ENCODE measurements at places on chromosomes 5 and 9. TPM values are rescaled to one million over a fixed set of nuclear protein-coding genes. Genes with fewer than 3 reads are reported as not detected.

DNA sequence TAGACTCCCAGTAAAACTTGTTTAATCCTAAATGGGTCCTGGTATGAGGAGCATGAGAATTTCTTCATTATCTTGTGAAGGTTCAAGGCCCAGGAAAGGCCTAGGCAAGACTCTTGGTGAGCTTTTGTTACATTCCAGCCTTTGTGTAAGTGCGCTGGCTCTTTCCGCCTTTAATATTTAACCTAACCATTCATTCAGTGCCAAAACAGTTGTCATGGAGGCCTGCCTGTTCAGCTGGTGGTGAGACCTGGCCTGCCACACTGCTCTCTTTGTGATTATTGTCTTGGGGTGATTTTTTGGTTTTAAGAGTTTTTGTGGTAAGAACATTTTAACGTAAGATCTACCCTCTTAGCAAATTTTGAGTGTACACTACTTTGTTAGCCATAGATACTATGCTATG is 127.5 kb upstream of the WWC1 start:
- no peaks in the 10 kb centered on the region for H3K36me3 ChIP-seq
- no peaks in the 10 kb centered on the region for H3K27me3 ChIP-seq
- H3K4me1 ChIP-seq = no peaks in the 10 kb centered on the region
- H3K4me3 ChIP-seq = no peak overlapping the region

- DNase-seq = no peak
- no peaks in the 10 kb centered on the region for H3K36me3 ChIP-seq
- H3K27ac ChIP-seq = no peak overlapping the region
- no peak overlapping the region for H3K4me3 ChIP-seq
- H3K4me1 ChIP-seq = no peaks in the 10 kb centered on the region
These were observed 16.8 kb downstream of the SEMA5A start for GRCh38 chr5:9529041-9529480.

DNA sequence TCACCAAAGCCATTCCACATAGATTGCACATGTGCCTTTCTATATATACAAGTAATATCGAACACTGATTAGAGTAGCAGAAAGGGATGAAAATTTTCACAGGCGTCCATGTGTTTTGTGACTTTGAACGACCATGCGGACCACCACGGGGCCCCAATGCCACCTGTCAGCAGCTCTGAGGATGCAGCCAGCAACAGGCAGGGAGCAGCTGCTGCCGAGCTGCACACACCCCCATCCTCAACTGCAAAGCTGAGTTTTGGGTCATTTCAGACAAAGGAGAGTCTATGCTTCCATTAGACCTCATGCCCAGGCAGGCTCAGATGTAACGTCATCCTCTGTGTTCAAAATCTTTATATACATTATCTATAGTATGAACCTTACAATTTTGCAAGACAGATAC is 503.8 kb downstream of the IRX1 start:
- no peaks in the 10 kb centered on the region for H3K4me1 ChIP-seq
- no peak for DNase-seq
- H3K4me3 ChIP-seq = no peak overlapping the region
- H3K27ac ChIP-seq = no peak overlapping the region
- no peaks in the 10 kb centered on the region for H3K27me3 ChIP-seq

- DNase-seq = no peak
- no peak overlapping the region for H3K4me3 ChIP-seq
- no peaks in the 10 kb centered on the region for H3K36me3 ChIP-seq
- H3K4me1 ChIP-seq = no peaks in the 10 kb centered on the region
These were observed 68.7 kb downstream of the RAB24 start for GRCh38 chr5:177234841-177235240.

GRCh38 chr9:97697837-97698236 is 697 bp upstream of the XPA start:
- no peak for DNase-seq
- peaks cover 11% of the 10 kb centered on the region for H3K4me1 ChIP-seq
- no peaks in the 10 kb centered on the region for H3K36me3 ChIP-seq
- H3K27ac ChIP-seq = peak overlapping the region; percentile 86
- no peak overlapping the region for H3K4me3 ChIP-seq

DNA sequence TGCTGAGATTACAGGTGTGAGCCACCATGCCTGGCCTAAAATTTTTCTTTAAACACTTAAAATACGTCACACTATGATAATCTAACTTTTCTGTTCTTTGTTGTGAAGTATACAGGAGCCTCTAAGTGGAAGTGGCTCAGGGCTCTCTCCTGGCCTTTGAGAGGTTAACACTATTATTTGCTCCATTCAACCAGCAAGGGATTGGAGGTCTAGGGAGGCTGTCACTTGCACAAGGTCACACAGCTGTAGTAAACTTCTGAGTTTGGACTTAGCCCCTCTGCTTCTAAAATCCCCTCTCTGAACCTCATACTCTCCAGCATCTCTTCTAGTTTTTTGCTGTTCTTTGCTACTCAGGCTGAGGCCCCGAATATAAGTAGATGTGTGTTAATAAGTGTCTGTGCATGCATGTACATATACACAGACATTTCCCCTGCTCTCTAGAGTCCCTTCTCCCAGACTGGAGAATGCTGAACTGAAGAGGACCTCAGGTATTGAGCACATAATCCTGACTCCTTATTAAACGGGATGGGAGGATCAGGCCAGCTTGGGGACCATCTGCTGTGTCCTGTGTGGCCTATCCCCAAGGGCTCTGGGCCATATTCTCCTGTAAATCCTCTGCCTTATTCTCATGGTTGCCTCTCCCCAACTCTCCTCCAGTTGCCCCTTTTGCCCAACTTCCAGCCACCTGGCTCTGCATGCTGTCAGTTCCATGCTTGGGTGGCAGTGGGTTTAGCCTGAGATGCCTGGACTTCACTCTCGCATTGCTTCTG is 87.0 kb upstream of the SPRY4 start:
- H3K27me3 ChIP-seq = no peaks in the 10 kb centered on the region
- no peaks in the 10 kb centered on the region for H3K36me3 ChIP-seq
- H3K27ac ChIP-seq = no peak overlapping the region
- no peaks in the 10 kb centered on the region for H3K4me1 ChIP-seq

DNA sequence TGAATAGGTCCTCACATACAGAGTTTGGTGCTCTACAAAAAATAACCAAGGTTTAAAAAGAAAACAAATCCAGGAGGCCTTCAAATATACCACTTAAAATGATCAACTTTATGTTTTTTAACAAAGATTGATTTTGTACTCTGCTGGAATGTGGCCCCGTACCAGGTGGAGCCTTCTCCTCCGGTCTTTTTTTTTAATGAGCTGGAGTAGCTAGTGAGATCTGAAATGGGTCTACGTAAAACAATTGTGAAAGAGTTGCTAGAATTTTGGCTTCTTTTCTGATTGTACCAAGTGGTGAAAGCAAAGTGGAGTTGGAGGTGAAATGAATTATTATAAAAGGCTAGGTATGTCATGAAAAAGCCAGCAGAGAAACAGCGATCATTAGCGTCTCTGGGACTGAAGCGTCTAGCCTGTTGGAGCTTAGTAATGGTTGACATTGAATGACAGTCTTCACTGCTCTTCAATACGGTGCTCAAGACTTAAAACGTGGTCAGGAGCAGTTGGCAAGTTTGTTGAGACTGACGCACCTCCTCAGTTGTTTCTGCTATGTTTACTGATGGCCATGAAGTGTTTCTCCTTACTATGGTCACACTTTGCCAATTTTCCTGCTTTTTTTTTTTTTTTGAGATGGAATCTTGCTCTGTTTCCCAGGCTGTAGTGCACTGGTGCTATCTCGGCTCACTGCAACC is 84.4 kb downstream of the DAPK1 start:
- no peak for DNase-seq
- no peak overlapping the region for H3K27ac ChIP-seq
- no peaks in the 10 kb centered on the region for H3K27me3 ChIP-seq
- no peaks in the 10 kb centered on the region for H3K36me3 ChIP-seq
- H3K4me3 ChIP-seq = no peak overlapping the region

DNA sequence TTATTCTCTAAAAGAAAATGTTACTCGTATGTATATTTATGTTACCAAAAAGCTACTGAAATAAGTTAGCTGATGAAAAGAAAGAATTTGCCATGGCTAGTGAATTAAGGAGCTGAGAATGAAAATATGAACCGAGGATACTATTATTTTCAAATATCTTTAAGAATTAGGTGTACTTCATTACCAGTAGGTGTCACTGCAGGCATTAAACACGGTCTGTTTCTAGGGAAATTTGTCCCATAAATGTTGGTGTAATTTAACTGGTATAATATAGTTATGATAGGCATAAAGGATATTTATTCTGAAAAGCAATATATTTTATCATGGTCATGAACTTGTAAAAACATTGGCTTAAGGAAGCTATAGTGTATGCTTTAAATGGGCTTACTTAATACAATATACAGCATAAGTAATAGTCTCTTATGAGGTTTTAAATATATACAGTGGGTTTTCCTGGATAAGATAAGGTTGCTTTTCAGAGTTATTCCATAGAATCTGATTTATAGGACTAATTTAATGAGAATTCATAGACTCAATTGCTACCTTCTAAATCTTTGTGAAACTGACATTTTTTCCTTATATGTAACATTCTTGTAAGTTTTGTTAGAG is 72.4 kb upstream of the MPDZ start:
- no peaks in the 10 kb centered on the region for H3K4me1 ChIP-seq

- DNase-seq = no peak
- H3K4me3 ChIP-seq = no peak overlapping the region
- no peaks in the 10 kb centered on the region for H3K27me3 ChIP-seq
- no peaks in the 10 kb centered on the region for H3K36me3 ChIP-seq
- H3K27ac ChIP-seq = no peak overlapping the region
These were observed 50.7 kb downstream of the ZNF366 start for GRCh38 chr5:72456391-72457074.

GRCh38 chr9:81824802-81825730 is 103.2 kb upstream of the SPATA31D4 start:
- H3K27me3 ChIP-seq = no peaks in the 10 kb centered on the region
- DNase-seq = no peak
- no peak overlapping the region for H3K27ac ChIP-seq
- H3K36me3 ChIP-seq = no peaks in the 10 kb centered on the region
- no peak overlapping the region for H3K4me3 ChIP-seq
- peaks cover 3% of the 10 kb centered on the region for H3K4me1 ChIP-seq

DNA sequence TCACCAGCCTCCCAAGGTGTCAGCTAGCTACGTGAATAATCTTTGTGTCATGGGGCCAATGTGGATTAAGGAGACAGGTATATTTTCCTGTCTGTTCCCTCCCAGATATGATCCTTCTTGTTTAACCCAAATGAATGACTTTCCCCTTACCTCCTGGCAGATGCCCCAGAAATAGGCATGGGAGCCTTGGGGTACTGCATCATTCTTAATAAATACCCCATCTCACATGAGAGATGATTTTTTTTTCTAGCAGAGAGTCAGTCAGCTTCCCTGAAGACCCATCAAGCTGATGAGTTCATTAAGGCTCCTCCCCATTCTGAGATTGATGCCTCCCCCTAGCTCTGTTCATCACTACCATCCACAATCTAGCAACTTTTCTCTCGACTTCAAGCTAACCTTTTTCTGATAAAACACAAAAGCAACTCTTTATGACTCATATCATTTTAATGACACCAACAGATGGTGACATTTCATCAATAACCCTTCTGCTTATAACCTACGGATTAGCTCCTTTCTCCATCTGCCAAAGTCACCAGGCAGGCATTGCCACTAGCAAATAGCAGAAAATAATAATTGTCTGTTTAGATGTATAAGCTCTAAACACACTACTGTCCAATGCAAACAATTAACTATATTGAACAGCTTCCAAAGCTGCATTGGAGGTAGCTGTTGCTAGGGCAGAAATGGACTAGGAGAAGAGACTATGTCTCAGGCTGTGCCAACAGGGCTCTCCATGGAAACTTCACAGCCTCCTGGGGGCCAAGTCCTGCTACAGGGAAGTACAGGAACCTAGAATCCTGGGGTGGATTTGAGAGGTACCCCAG is 143.7 kb downstream of the ACER2 start:
- H3K27ac ChIP-seq = no peak overlapping the region
- peaks cover 4% of the 10 kb centered on the region for H3K4me1 ChIP-seq
- no peak overlapping the region for H3K4me3 ChIP-seq

DNA sequence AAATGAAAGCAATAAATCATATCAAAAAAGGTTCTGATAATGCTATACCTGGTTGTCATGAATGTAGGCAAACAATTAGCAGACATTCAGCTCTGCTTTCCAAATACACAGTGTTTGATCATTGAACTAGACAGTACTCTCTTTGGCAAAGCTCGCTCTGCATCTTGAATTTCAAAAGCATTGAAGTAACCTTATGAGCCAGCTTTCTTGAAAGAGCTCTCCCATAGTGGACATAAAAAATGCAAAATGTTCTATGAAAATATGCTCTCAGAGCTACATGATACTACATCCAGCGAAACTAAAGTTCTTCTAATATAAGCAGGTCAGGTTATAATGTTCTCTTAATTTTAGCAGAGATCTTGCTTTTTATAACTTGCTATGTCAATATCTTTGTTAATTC is 533.4 kb downstream of the CSNK1G3 start:
- no peaks in the 10 kb centered on the region for H3K27me3 ChIP-seq
- no peak overlapping the region for H3K4me3 ChIP-seq
- H3K36me3 ChIP-seq = no peaks in the 10 kb centered on the region
- no peaks in the 10 kb centered on the region for H3K4me1 ChIP-seq

- H3K4me3 ChIP-seq = no peak overlapping the region
- no peaks in the 10 kb centered on the region for H3K27me3 ChIP-seq
- peaks cover 13% of the 10 kb centered on the region for H3K4me1 ChIP-seq
- H3K36me3 ChIP-seq = no peaks in the 10 kb centered on the region
These were observed 2.9 kb downstream of the P4HA2 start for GRCh38 chr5:132224716-132225115.

DNA sequence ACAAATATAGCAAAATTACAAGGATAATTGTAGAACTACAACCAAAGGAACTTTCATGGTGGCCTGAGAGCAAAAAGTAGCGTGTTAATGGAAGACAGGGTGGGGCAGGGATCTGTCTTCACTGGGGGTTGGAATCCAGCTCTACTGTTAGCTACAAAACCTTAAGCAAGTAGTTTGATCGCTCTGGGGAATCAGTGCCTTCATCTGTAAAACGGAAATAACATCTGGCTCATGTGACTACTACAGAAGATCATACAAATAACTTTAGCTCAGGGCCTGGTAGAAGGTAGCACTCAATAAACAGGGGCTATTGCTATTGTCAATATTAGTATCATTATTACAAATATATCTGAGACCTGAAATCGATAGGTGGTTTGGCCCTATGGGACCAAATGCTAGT is 40.4 kb downstream of the ZNF608 start:
- H3K36me3 ChIP-seq = no peaks in the 10 kb centered on the region
- DNase-seq = no peak
- no peak overlapping the region for H3K27ac ChIP-seq
- no peak overlapping the region for H3K4me3 ChIP-seq
- no peaks in the 10 kb centered on the region for H3K27me3 ChIP-seq
- no peaks in the 10 kb centered on the region for H3K4me1 ChIP-seq

DNA sequence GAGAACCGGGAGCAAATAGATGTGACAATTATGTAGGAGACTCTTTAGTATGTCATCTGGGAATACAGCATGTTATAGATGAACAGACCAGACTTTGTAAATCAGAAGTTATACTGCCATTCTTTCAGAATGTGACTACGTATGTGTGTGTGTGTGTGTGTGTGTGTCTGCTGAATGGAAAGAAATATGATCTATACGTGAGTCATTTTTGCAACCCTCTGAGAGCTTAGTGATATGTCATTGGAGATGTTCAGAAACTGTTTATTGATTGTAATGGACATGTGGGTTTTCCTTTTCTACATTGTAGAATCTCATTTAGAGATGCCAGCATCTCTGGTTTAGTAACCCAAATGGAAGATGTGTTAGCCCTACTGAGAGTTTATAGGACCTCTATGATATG is 731.5 kb downstream of the TLE1 start:
- no peaks in the 10 kb centered on the region for H3K4me1 ChIP-seq
- no peaks in the 10 kb centered on the region for H3K36me3 ChIP-seq
- no peak overlapping the region for H3K4me3 ChIP-seq
- DNase-seq = no peak

NR4A3 gene
- 0.64 TPM for total RNA-seq

PCDHB3 gene
- total RNA-seq = 6.5 TPM

STK32A gene
- 12.9 TPM for total RNA-seq

KIF24 gene
- 1.7 TPM for total RNA-seq
